ENCODE measurements at places on chromosomes 1 and 21.

GRCh38 chr1:200471739-200472138 is 61.9 kb upstream of the ZNF281 start:
- DNase-seq, result no peak

GRCh38 chr1:4308806-4309205 is 345.6 kb upstream of the AJAP1 start:
- DNase-seq, result no peak

GRCh38 chr1:184164536-184164935 is 113.0 kb downstream of the TSEN15 start:
- no peak for DNase-seq

DNA sequence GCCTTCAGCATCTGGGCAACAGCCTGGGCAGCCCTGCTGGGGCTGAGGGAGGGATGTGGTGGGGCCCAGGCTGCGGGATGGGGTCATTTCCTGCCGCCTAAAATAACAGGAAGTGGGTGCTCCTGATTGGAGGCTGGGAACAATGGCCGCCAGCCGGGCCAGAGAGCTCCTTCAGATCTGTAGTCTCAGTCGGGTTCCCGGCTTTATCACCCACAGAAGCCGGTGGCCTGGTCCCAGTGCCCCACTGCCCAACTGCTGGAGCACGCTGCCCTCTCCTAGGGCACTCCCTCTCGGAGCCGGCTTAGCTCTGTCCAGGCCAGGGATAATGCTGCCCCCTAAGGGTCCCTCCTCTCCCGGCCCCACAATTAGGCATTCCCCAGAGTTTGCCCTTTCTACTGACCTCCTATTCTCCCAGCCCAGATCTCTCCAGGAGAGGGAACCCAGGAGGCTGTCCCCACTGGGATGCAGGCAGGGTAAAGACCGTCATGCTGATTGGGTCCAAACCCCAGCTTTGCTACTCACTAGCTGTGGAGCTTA is 5.1 kb downstream of the MAP7D1 start:
- DNase-seq, result peak; percentile 90

GRCh38 chr1:211517006-211517405 is 25.0 kb upstream of the RD3 start:
- DNase-seq, result no peak

DNA sequence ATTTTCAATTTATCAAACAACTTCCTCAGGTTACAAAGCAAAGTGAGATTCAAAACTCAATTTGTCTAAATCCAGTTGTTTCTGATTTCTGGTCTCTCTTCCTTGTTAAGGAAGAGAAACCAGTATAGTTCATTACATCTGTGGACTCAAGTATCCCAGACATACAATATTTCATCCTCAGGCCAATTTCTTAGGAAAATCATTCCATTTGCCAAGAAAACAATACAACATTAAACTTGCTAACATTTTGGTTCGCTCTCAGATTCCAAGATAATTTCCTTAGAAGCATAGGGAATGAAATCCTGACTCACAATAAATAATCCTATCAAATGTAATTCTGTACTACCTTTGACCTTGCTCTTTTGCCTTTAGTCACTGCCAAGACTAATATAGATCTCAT is 11.2 kb upstream of the TTLL7 start:
- DNase-seq, result no peak

GRCh38 chr1:186531561-186532165 is 70.7 kb upstream of the PDC start:
- peak; percentile 64 for DNase-seq

Measured in Daoy (cell line).